ENCODE measurements at places on chromosomes 11 and 22. TPM values are rescaled to one million over a fixed set of nuclear protein-coding genes. Genes with fewer than 3 reads are reported as not detected.

The PAX6 gene
- 0.15 TPM for polyA plus RNA-seq

GRCh38 chr11:16125796-16126195, 230.6 kb downstream of the SOX6 start:
- no peak overlapping the region for H3K27ac ChIP-seq
- H3K27me3 ChIP-seq = no peaks in the 10 kb centered on the region
- no peaks in the 10 kb centered on the region for H3K4me1 ChIP-seq
- no peak overlapping the region for H3K4me3 ChIP-seq
- no peaks in the 10 kb centered on the region for H3K36me3 ChIP-seq
- no peak for DNase-seq

GRCh38 chr22:19965771-19966709, 24.4 kb upstream of the TXNRD2 start:
- peaks cover 35% of the 10 kb centered on the region for H3K36me3 ChIP-seq
- no peak overlapping the region for H3K4me3 ChIP-seq
- peaks cover 25% of the 10 kb centered on the region for H3K4me1 ChIP-seq
- H3K27me3 ChIP-seq = no peaks in the 10 kb centered on the region
- DNase-seq = no peak

GRCh38 chr11:37558619-37559210, 960.7 kb upstream of the RAG2 start:
- H3K27ac ChIP-seq = no peak overlapping the region
- H3K4me3 ChIP-seq = no peak overlapping the region
- no peaks in the 10 kb centered on the region for H3K27me3 ChIP-seq
- DNase-seq = no peak
- H3K36me3 ChIP-seq = no peaks in the 10 kb centered on the region

DNA sequence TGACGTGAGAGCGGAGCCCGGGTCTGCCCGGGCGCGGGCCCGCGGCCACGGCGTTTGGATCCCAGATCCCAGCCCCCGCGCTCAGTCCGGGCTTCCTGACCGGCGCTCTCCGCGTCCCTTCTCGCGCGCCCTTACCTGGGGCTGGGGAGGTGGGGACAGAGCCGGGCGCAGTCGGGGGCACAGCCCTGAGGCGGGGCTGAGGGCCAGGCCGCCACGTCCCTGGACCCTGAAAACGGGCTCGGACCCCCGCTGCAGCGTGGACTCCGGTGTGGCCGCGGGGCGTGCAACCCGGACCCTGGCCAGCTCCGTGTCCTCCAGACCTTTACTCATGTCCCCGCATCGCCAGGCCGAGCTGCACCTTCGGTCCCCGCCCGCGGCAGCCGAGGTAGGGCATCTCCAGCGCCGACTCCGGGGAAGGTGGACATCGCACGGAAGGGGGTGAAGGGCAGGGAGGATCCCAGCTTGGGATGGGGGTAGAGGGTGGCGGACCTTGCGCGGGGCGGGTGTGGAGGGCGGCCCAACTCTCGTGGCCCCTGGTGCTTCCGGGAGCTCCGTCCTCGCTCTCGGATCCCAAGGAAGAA, 9.9 kb upstream of the AIFM3 start:
- peaks cover 45% of the 10 kb centered on the region for H3K4me1 ChIP-seq
- H3K36me3 ChIP-seq = peaks cover 14% of the 10 kb centered on the region
- peak overlapping the region; percentile 18 for H3K27ac ChIP-seq
- H3K4me3 ChIP-seq = peak overlapping the region; percentile 65
- H3K27me3 ChIP-seq = no peaks in the 10 kb centered on the region
- DNase-seq = no peak

DNA sequence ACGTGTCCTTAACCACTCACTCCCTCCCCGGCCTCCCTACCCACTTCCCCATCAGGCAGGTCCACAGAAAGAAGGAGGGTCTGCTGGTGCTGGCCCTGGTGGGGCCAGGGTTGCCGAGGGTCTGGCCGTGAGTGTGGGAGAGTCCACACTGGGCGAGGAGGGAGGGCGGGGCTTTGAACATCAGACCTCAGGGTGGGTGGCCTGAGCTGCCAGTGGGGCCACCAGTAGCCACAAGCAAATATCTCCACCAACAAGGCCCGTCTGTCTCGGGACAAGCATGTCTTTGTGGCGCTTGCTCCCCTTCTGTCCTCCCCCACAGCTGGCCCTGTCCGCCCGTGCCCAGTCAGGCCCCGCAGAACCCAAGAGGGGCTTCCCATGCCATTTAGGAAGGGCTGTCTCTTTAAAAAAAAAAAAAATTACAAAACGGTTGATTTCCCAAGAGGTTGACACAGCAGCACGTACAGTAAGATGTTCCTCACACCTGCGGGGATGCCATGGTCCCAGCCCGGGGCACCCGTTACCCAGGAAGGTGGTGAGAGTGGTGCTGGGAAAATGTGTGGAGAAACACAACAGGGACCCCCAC, 17.7 kb upstream of the TALDO1 start:
- no peaks in the 10 kb centered on the region for H3K27me3 ChIP-seq
- peaks cover 16% of the 10 kb centered on the region for H3K36me3 ChIP-seq
- no peak for DNase-seq
- H3K4me1 ChIP-seq = peaks cover 12% of the 10 kb centered on the region
- no peak overlapping the region for H3K27ac ChIP-seq
- H3K4me3 ChIP-seq = no peak overlapping the region

DNA sequence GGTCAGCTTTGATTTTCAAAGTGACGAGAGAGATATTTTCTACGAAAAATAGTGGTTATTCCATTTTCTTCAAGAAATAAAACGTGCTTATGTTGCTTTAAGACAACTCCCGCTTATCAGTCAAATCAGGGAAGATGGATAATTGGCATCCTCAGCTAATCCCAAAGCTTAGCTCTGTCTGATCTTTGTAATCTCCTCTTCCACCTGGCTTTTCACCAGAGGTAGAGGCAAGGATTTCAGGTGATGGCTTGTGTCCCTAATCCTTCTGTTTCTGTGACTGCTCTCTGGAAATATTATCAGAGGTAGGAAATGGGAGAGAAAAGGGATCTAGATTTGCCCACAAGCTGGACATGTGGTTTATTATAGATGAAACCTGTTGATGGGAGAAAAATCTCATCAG, 78.9 kb downstream of the DBX1 start:
- H3K4me1 ChIP-seq = no peaks in the 10 kb centered on the region
- H3K27me3 ChIP-seq = no peaks in the 10 kb centered on the region
- peaks cover 20% of the 10 kb centered on the region for H3K36me3 ChIP-seq
- H3K27ac ChIP-seq = no peak overlapping the region

GRCh38 chr22:35489239-35489638, 51.4 kb upstream of the RASD2 start:
- peaks cover 17% of the 10 kb centered on the region for H3K27me3 ChIP-seq
- peaks cover 4% of the 10 kb centered on the region for H3K4me1 ChIP-seq
- no peaks in the 10 kb centered on the region for H3K36me3 ChIP-seq
- H3K27ac ChIP-seq = no peak overlapping the region

The APOA4 gene
- polyA plus RNA-seq = not detected

GRCh38 chr22:50236731-50237409, 8.0 kb downstream of the TUBGCP6 start:
- H3K27me3 ChIP-seq = no peaks in the 10 kb centered on the region
- DNase-seq = no peak
- H3K4me3 ChIP-seq = no peak overlapping the region
- H3K27ac ChIP-seq = no peak overlapping the region

DNA sequence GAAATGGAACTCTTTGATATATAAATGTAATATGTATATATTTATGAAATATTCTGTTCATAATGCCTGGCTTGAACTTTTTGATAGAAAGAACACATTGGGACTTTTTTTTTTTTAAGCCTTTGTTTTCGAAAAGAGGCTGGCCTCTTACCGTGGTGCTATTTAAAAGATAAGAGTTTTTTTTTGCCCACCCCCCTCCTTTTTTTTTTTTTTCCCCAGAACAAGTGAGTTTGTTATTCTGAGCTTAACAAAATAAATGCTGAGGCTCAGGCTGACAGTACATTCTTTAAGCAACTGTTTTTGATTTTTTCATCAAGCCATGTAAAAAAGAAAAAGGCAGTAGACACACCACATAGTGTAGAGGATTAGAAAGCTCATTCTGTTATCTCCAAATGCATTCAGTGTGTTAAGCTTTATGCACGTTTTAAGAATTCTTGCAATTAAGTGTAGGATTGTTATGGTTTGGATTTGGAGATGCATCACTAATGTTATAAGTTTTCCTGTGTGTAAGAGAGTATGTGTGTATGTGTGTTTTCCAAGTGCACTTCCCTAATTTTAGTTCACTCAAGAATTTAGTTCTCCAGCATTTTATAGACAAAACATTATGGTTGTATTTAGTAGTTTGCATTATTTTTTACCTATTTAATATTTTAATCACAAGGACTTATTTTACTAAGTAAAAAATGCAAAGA, 12.0 kb downstream of the PDHX start:
- no peak overlapping the region for H3K27ac ChIP-seq
- no peaks in the 10 kb centered on the region for H3K36me3 ChIP-seq
- H3K27me3 ChIP-seq = no peaks in the 10 kb centered on the region
- peaks cover 12% of the 10 kb centered on the region for H3K4me1 ChIP-seq

DNA sequence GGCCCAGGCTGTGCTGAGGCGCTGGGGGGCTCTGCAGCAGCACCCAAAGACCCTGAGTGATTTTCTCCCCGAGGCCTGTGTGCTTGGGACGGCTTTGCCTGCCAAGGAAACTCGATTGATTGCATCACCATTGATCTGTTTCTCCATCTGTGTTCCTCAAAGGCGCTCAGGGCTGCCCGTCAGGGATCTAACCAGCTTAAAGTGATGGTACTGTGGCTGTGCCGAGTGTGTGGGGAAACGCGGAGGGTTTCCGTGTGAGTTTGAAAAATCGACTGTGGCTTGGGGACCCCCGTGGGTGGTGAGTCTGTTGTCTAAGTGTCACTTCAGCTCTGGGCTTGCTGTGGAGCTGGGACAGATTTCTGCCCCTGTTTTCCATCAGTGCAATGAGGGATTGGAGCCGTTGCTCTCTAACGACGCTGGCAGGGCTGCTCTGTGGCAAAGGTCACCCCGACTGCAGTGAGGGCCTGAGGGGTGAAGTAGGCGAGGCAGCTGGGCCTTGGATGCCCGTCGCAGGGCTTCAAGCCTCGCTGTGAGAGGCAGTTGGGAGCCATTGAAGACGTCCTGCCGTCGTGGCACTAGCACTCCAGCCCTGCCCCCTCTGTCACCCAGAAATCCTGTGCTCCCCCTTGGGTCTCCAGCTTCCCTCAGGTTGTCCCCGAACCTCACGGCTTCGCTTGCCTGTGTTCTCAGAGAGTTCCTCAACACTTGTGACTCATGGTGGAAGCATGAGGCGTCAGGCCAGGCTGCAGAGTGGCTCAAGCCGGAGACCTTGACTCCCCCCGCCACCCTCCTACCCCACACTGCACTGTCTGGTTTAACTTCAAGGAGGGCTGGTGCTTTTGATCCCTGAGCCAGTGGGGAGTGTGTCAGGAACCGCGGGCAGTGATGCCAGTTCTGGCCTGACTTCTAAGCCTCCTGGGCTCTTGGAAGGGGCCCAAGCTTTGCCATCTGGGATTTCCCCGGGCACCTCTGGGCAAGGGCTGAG, 21.8 kb downstream of the CACNA1I start:
- peaks cover 9% of the 10 kb centered on the region for H3K4me1 ChIP-seq
- H3K36me3 ChIP-seq = no peaks in the 10 kb centered on the region
- no peak for DNase-seq
- no peak overlapping the region for H3K27ac ChIP-seq
- no peak overlapping the region for H3K4me3 ChIP-seq

The OR2AG1 gene
- polyA plus RNA-seq = not detected

DNA sequence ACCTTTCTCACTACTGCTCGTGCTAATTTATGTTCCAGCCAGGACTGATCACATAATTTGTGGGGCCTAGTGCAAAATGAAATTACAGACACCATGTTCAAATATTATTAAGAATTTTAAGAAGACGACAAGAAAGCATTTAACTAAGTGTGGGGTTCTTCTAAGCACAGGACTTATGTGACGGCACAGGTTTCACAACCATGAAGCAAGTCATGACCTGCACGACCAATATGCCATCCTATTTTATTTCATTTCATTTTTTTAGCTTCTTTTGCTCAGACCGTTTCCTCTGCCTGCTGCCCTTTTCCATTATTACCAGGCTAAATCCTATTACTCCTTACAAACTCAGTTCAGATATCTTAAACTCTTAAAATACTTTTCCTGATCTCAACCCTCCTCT, 462.5 kb downstream of the AASDHPPT start:
- no peak overlapping the region for H3K27ac ChIP-seq
- H3K4me3 ChIP-seq = no peak overlapping the region
- no peaks in the 10 kb centered on the region for H3K36me3 ChIP-seq
- no peak for DNase-seq
- no peaks in the 10 kb centered on the region for H3K27me3 ChIP-seq

The KCTD14 gene
- polyA plus RNA-seq = 2.1 TPM

DNA sequence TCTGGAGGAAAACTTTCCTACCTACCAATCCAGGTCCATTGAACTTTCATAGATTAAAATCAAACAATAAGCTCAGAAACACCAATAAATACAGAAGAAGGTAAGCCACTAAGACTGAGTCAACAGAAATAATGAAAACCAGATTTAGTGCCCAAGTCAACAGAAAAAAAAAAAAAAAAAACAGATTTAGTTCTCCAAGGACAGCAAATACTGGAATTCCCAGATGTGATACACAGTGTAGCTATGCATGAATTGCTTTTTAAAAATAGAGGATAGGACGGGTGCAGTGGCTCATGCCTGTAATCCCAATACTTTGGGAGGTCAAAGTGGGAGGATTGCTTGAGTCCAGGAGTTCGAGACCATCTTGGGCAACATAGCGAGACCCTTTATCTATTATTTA, 15.7 kb downstream of the DMC1 start:
- no peak overlapping the region for H3K27ac ChIP-seq
- H3K36me3 ChIP-seq = no peaks in the 10 kb centered on the region
- DNase-seq = no peak
- H3K4me1 ChIP-seq = no peaks in the 10 kb centered on the region
- no peak overlapping the region for H3K4me3 ChIP-seq

GRCh38 chr11:20367313-20367948, 3.9 kb downstream of the HTATIP2 start:
- H3K27me3 ChIP-seq = no peaks in the 10 kb centered on the region
- peak; percentile 45 for DNase-seq
- no peaks in the 10 kb centered on the region for H3K36me3 ChIP-seq
- H3K4me3 ChIP-seq = peak overlapping the region; percentile 1
- H3K27ac ChIP-seq = peak overlapping the region; percentile 79

GRCh38 chr11:34433899-34434298, 4.8 kb upstream of the CAT start:
- no peaks in the 10 kb centered on the region for H3K27me3 ChIP-seq
- no peaks in the 10 kb centered on the region for H3K4me1 ChIP-seq
- no peak overlapping the region for H3K27ac ChIP-seq
- DNase-seq = no peak

The OR52I1 gene
- not detected for polyA plus RNA-seq

The PARVG gene
- not detected for polyA plus RNA-seq

GRCh38 chr11:68379206-68379605, 66.8 kb downstream of the LRP5 start:
- H3K36me3 ChIP-seq = no peaks in the 10 kb centered on the region
- no peak for DNase-seq

GRCh38 chr11:38927993-38928392, 2330.0 kb upstream of the RAG2 start:
- no peaks in the 10 kb centered on the region for H3K27me3 ChIP-seq
- no peak overlapping the region for H3K27ac ChIP-seq
- no peak overlapping the region for H3K4me3 ChIP-seq
- no peak for DNase-seq
- H3K36me3 ChIP-seq = no peaks in the 10 kb centered on the region

The TRIM48 gene
- polyA plus RNA-seq = not detected

GRCh38 chr11:62017878-62018655, 50.6 kb upstream of the FTH1 start:
- no peaks in the 10 kb centered on the region for H3K36me3 ChIP-seq
- no peak overlapping the region for H3K27ac ChIP-seq
- no peak for DNase-seq
- H3K4me1 ChIP-seq = peaks cover 8% of the 10 kb centered on the region

- no peak for DNase-seq
- no peak overlapping the region for H3K4me3 ChIP-seq
- peaks cover 3% of the 10 kb centered on the region for H3K4me1 ChIP-seq
These were observed 123.6 kb upstream of the BID start for GRCh38 chr22:17897858-17898257.

All from keratinocyte (primary cell).